Activated CD4-positive, alpha-beta T cell treated with anti-CD3 and anti-CD28 coated beads, Interleukin-2, amount 10 ng/mL, durations not matched to agents 7 days and 5 days (primary cell): ENCODE measurements at places on chromosomes 6 and 20. TPM values are rescaled to one million over a fixed set of nuclear protein-coding genes. Genes with fewer than 3 reads are reported as not detected.

The RIN2 gene
- not detected for total RNA-seq

The WFDC2 gene
- total RNA-seq: not detected

DNA sequence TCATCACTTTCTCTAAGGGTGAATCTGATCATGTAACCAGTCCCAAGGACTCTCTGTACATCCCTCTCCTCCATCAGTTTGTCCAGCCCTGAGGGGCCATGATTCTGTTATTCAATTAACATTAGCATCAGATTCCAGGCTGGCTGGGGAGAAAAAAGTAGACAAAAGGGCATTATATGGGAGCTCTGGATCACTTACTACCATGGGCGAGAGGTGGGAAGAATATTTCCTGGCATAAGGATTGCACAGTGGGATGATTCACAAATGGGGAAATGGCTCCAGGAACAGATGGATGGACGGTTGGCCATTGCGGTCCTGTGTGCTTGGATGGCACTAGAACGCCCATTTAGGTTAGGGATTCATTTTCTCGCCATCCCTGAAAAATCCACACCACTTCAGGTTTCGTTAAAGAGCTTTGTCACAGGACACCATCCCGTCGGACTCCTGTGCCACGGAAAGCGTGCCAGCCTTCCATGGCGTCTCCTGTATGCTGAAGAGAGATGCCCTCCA lies 112.6 kb downstream of the THBS2 start:
- H3K36me3 ChIP-seq: no peaks in the 10 kb centered on the region
- no peak overlapping the region for H3K27ac ChIP-seq
- no peak overlapping the region for H3K4me3 ChIP-seq
- no peaks in the 10 kb centered on the region for H3K4me1 ChIP-seq

DNA sequence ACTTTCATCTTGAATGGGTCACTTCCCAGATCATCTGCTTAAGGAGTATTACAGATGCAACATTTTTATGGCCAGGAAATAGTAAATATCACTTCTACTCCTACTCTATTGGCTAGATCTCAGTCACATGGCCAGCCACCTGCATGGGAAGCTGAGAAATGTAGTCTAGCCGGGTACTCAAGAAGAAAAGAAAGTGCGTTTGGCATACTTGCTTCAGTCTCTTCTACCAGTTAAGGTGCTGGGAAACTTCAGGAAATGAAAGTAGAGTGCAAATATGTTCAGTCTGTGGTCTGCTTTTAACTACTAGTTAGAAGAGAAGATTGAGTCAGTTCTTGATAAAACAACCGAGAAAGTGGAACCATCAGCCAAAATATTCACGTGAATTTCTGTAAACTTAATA lies 129.2 kb downstream of the PDSS2 start:
- peaks cover 11% of the 10 kb centered on the region for H3K36me3 ChIP-seq
- H3K4me3 ChIP-seq: no peak overlapping the region
- H3K27me3 ChIP-seq: no peaks in the 10 kb centered on the region
- DNase-seq: peak; percentile 45
- peak overlapping the region; percentile 52 for H3K27ac ChIP-seq

DNA sequence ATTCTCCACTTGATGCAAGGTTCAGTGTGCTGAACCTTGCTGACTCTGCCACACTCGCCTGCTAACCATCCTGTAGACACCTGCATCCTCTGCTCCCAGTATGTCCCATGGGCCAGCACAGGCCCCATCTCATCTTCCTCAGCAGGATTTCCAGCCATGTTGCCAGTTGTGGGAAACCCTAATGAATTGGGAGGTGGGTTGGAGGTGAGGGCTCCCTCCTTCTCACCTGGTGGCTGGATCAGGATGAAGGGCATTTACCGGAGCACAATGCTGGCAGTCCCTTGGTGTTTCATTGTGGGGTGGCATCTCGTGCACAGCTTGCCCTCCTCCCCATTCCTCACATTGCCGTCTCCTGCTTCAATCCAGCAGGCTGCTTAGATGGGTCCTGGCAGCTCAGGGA lies 204.3 kb upstream of the FOXQ1 start:
- no peak overlapping the region for H3K4me3 ChIP-seq
- H3K4me1 ChIP-seq: no peaks in the 10 kb centered on the region
- H3K36me3 ChIP-seq: no peaks in the 10 kb centered on the region
- DNase-seq: no peak
- H3K27ac ChIP-seq: no peak overlapping the region

- no peak overlapping the region for H3K27ac ChIP-seq
- no peak for DNase-seq
- no peaks in the 10 kb centered on the region for H3K36me3 ChIP-seq
- H3K27me3 ChIP-seq: peaks cover 2% of the 10 kb centered on the region
These were observed 56.9 kb upstream of the TFB1M start for GRCh38 chr6:155371230-155371629.
